Right ventricle myocardium inferior (tissue), 1 donor: ENCODE measurements at places on chromosomes 4 and X. TPM values are rescaled to one million over a fixed set of nuclear protein-coding genes. Genes with fewer than 3 reads are reported as not detected.

Gene CXCL1
- total RNA-seq, result 1.3 TPM

Gene CCSER1
- 12.9 TPM for total RNA-seq

Gene RAB33A
- total RNA-seq, result 0.32 TPM

Gene IGFBP7
- total RNA-seq, result 862 TPM

Gene CYBB
- total RNA-seq, result 33.7 TPM

DNA sequence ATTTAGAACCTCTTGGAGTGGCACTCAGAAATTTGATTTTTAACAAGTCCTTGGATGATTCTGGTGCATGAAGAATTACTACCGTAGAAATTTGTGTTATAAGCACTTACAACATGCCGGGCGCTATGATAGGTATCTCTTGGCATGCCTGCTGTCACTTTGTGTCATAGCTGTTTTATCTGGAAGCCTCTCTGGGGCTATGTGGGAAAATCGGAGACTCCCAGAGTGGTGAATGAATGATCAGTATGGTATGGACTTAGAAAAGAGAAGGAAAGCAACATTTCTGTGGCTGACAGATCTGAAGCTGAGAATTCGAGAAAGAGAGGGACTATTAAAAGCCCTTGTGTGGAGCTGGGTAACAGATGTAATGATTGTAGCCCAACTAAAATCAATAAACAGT is 177.4 kb upstream of the MAMLD1 start:
- no peak for DNase-seq

DNA sequence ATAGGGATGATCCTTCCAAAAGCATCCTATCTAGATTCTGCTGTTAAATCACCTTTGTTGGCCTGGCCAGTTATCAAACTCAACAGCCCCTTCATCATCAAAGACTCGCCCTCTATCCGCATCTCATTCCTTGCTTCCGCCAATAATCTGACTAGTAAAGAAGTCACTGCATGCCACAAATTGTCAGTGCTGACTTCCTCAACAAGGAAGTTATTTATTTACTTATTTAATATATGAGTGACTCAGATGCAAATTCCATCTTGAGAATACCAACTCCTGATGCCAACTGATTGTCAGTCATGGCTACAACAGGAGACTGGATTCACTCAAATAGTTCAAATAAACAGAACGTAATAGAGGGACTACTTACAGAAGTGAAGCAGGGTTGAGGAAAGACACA is 283.8 kb downstream of the TRIML1 start:
- DNase-seq, result no peak

- no peak for DNase-seq
Observed at GRCh38 chr4:7434766-7435150, at the start of gene PSAPL1. Gene PSAPL1 (minus strand): TSS chr4:7434930. CDS start chr4:7434879, 51 bp downstream.

GRCh38 chrX:72396117-72396516 is 90.4 kb upstream of the CITED1 start:
- no peak for DNase-seq

GRCh38 chr4:184415071-184415470 is 59.3 kb downstream of the IRF2 start:
- DNase-seq, result no peak

GRCh38 chrX:68988865-68989264 is 160.0 kb downstream of the EFNB1 start:
- no peak for DNase-seq

DNA sequence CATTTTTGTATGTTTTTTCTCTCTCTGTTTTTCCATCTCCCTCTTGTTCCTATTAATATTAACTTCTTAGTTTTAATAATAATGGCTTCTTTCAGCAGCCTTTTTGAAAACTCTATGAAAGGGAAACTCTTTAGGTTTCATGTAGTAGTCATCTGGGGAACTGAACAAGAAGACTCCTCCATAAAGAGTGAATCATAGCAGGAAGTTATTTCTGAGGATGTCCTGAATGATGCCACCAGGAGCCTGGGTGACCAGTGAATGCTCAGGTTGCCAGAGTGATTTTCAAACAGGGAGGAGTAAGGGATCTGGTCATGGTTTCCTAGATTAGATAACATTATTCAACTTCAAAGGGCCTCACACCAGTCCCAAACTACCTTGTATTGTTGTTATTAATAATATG is 212.8 kb upstream of the PDE5A start:
- no peak for DNase-seq

GRCh38 chrX:47556045-47556623 is 4.9 kb upstream of the ARAF start:
- peak; percentile 93 for DNase-seq

- no peak for DNase-seq
Observed at GRCh38 chrX:115642895-115643530, 82.0 kb downstream of the PLS3 start.

GRCh38 chr4:152698089-152698499 is 18.3 kb upstream of the TMEM154 start:
- no peak for DNase-seq

- no peak for DNase-seq
Observed at GRCh38 chr4:87805971-87806370, 6.6 kb downstream of the IBSP start.

DNA sequence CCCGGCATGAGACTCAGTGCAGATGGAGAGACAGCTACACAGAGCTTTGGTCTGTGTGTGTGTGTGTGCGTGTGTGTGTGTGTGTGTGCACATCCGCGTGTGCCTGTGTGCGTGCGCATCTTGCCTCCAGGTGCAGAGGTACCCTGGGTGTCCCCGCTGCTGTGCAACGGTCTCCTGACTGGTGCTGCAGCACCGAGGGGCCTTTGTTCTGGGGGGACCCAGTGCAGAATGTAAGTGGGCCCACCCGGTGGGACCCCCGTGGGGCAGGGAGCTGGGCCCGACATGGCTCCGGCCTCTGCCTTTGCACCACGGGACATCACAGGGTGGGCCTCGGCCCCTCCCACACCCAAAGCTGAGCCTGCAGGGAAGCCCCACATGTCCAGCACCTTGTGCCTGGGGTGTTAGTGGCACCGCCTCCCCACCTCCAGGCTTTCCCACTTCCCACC is 14.3 kb downstream of the FGFR3 start:
- DNase-seq, result no peak

GRCh38 chrX:19862634-19863211 is 24.7 kb downstream of the SH3KBP1 start:
- DNase-seq, result no peak
